Lung microvascular endothelial cell (primary cell): ENCODE measurements at places on chromosomes 12 and 14. TPM values are rescaled to one million over a fixed set of nuclear protein-coding genes. Genes with fewer than 3 reads are reported as not detected.

MSRB3 gene
- total RNA-seq: 33.8 and 44.2 TPM in 2 replicates

IFNG-AS1 gene
- not detected in 2 replicates for total RNA-seq

CNPY2 gene
- total RNA-seq: 55.6 and 69.2 TPM in 2 replicates

TSPAN11 gene
- total RNA-seq: 5.0 and 5.7 TPM in 2 replicates

GPR68 gene
- total RNA-seq: 0.20 and 0.44 TPM in 2 replicates
